ENCODE measurements at places on chromosomes 2 and 18.

DNA sequence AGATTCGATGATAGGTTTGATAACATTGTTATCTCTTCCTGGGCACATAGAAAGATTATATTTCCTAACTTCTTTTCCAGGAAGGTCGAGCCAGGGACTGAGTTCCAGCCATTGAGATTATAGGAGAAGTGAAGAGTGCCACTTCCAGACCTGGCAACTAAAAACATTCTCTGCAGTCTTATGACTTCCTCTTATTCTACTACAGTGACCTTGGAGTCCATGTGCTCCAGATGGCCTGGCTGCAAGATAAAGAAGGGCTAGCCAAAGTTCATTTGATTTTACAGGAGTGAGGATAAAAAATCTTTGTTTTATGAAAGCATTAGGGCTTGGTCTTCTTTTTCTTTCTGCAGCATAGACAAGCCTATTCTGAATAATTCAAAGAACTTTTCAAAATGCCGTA lies 363.0 kb downstream of the FSIP2 start:
- DNase-seq, result no peak

- no peak for DNase-seq
These were observed 116.1 kb downstream of the SPTBN1 start for GRCh38 chr2:54572262-54572635.

DNA sequence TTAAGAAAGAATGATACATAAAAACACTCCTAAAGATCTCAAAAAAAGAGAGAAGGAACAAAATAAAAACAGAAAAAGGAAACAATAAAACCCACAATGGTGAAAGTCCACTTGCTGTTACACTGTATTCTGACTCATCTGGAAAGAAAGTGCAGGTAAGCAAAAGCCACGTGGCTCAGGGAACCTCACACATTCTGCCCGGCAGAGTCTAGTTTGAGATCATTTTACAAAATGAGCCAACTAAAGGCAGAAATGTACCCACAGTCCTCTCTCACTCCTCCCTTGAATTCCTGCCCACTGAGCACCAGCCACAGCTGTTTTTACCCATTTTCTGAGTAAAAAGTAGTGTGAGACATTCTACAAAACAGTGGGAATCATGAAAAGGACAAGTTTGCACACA lies 10.0 kb downstream of the KCNH7 start:
- no peak for DNase-seq

DNA sequence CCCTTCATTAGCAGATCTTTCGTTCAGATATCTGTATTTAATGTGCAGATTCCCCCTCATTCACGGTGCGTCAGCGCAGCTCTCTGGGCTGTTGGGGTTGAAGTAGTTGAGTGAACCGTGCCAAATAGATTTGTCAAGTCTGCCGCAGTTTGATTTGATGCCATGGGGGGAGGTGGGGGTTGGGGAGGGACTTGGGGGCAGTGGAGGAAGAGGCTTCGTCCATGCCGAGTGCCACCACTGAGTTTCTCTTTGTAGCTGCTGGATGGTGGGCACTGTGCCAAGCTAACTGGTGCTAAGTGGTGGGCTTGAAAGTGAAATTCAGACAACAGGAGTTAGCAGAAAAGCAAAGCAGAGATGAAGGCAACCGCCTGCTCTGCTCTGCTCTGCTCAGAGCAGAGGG lies 47.9 kb downstream of the NRP2 start:
- no peak for DNase-seq

DNA sequence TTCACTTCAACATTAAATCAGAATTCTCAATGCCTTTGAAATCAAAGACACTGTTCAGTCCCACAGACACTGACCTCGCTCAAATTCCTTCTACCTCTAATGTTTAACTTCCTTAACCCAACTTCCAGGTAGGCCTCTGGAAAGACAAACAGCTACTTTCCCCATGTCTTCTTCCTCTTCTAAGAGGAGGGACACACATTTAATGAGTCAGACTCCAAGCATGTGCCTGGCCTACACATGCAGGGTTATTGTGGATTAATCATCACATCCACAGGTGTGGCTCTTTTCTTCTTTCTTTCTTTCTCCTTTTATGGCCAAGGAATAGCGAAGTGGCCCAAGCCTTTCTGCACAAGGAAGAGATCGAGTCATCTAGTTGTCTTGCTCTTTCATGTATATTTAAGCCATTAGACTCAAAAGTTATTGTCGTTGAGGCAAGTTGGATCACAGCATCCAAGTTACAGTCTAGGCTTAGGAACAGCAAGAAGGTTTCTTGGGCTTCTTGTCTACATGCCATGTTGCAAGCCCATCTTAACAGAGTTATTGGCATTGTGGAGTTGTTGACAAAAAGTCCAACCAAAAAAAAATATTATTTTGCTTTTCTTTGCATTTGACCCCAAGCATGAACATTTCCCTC lies 387.8 kb downstream of the IRS1 start:
- no peak for DNase-seq

DNA sequence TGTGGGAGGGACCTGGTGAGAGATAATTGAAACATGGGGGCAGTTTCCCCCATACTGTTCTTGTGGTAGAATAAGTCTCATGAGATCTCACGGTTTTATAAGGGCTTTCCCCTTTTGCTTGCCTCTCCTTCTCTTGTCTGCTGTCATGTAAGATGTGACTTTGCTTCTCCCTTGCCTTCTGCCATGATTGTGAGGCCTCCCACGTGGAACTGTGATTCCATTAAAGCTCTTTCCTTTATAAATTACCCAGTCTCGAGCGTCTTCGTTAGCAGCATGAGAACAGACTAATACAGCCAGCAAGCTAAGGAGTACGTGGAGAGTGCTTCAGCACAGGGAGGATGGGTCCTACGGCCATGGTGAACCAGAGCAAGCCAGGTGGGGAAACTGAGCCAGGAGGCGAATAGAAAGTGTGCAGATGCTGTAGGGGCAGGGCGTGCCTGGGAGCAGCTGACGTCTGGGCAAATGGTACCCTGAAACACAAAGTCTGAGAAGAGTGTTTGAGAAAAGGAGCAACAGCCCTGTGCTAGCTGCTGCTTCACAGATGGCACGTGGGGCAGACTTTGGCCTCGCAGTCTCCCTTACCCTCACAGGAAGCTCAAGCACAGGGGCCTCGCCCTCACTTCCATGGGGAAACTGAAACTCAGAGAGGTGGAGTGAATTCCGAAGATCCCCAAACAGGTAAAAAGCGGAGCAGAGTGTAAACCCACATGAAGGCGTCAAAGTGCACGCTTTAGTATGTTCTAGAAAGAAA lies 64.2 kb downstream of the MYT1L start:
- DNase-seq, result no peak

DNA sequence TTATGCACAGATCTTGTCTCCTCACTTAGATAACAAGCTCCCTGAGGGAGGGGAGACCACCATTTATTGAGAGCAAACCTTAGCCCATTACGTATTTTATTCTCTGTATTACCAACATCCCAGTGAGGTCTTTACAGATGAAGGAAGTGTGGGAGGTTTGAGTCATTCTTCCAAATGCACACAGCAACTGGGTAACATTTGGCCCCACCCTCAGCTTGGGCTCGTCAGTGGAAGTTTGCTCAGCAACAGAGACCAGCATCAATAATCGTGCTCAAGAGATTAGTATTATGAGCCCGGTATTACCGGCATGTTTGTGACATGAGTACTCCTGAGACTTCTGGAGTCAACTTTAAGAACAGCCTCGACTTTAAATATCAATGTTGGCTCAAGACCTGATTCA lies 168.6 kb downstream of the ETAA1 start:
- no peak for DNase-seq

- DNase-seq, result no peak
These were observed 180.6 kb downstream of the ATAD2B start for GRCh38 chr2:23746141-23746863.

- DNase-seq, result no peak
These were observed 482.7 kb downstream of the DLGAP1 start for GRCh38 chr18:3972291-3972930.

DNA sequence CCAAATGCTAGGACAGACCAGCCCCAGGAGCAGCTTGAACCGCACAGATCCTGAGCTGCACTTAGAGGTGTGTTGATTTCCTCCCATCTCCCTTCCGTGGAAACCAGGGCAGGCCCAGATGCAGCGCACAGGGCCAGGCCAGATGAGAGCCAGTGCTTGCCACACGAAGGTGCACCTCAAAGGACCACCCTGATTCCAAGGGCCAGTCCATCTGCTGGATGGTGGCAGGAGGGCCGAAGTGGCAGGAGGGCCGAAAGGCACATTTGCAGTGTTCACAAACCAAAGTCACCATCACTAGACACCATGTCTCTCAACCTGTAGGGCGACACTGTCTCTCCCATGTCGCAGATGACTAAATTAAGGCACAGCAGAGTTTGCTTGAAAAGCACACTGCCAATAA lies 370.7 kb upstream of the MYT1L start:
- DNase-seq, result no peak

GRCh38 chr2:127685410-127686080 lies 10.2 kb upstream of the LIMS2 start:
- DNase-seq, result no peak

DNA sequence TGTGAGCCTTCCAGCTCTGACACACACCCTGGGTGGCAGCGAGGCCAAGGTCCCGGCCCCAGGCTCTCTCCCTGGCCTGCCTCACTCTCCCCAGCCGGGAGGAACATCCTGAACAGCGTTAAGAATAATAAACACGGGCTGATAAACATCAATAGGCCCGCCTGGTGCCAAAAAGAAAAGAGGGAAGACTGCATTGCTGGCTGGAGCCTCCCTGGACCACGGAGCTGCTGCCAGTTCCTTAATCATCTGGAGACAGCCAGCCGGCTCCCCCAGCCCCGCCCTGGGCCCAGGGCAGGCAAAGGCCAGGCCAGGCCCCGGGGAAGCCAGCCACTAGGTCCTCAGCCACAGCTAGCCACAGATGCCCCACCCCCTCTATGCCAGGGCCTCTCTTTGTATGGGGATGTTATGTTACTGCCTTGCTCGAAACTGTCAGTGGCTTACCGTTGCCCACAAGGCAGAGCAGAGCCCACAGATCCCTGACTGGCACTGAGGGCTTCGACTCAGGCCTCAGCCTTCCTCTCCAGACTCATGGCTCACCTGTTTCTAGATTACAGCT lies 293.7 kb downstream of the DYSF start:
- no peak for DNase-seq

DNA sequence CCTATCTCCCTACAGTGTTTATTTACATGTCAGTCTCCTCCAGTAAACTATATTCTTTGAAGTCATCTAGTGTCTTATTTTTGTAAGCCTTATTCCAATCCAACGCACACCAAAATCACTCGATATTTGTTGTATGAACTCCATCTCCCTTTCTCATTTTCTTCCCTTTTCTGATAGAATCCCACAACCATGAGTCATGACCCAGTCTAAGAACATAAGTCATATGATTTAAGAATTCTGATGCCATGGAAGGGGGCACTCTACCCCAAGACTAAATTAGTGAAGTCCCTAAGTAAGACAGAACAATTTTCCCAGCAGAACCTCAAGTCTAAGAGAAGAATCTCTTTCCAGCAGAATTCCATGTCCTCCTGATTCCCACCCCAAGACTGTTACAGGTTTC lies 5.4 kb downstream of the CHMP3 start:
- no peak for DNase-seq

DNA sequence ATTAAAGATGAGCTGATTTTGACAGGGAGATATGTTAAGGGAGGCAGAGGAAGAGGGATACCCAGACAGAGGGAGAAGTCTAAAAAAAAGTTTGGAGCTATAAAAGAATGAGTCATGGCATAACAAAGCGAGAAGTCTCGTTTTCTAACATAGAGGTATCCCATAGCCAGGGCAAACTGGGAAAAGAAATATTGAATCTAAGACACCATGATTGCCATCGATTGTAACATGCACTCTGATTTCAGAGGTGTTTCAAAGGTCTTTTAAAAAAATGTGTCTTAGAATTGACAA lies 110.7 kb downstream of the MDH1 start:
- no peak for DNase-seq

DNA sequence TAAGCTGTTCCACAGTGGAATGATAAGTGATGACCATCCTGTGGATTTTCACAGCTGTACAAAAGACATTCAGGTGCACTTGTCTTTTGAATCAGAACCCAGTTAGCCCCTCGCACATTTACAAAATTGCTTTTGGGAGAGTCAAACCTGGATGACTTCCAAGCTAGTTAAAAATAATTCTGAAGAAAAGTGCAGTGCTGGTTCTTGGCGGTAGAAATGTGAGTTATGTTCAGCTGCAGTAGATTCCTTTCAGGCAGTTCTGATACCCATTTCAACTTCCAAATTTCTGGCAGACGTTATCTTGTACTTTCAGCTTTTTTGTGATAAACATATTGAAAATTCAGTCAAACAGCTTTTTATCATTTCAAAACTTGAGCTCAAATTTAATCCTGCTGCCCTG lies 324.7 kb downstream of the NRXN1 start:
- no peak for DNase-seq

GRCh38 chr2:95376311-95377215 lies 25.9 kb upstream of the FAHD2A start:
- DNase-seq, result no peak

DNA sequence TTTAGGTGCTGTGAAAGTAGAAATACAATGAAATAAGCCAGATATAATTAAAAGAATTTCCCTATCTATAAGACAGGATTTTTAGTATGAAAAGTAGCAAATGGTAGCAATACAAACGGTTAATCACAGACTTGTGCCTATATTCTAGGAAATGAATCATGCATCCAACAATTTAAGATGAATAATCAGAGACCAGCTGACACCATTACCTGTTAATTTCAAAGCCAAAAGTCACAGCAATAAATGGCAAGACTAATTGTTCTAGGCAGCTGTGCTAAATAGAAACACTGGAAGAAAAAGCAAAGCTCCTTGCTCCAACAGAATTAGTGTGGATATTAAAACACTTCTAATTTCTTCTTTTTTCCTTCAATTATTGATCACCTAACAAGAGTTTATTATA lies 35.1 kb upstream of the MPP4 start:
- DNase-seq, result no peak

GRCh38 chr18:21636769-21637168 lies 24.7 kb downstream of the SNRPD1 start:
- no peak for DNase-seq

- no peak for DNase-seq
These were observed 19.2 kb upstream of the TMEM177 start for GRCh38 chr2:119659601-119660342.

- no peak for DNase-seq
These were observed 35.6 kb downstream of the EIF2AK3 start for GRCh38 chr2:88591698-88592097.

GRCh38 chr18:46373131-46373530 lies 268.9 kb downstream of the HAUS1 start:
- no peak for DNase-seq

GRCh38 chr2:238370094-238370822 lies 49.9 kb downstream of the TRAF3IP1 start:
- DNase-seq, result no peak

DNA sequence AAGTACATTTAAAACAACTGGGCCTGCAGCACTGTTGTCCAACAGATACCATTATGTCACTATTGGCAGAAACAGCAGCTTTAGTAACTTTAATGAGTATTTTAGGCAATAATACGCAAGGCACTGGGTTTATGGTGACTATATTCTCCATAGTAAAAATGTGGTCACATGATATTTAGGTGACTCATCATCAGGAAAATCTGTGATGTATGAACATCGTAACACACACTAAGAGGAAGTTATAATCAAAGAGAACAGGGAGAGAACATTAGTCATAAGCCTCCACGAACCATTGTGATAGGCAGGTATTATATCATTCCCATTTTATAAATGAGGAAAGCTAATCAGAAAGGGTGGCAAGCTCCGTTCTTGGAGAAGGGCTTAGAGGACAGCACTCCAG lies 36.9 kb downstream of the RAPH1 start:
- DNase-seq, result no peak
